ENCODE measurements at places on chromosomes 7 and 10.

GRCh38 chr7:37348982-37349381, 99.7 kb downstream of the ELMO1 start:
- no peak for DNase-seq

GRCh38 chr7:21076574-21076973, 289.9 kb upstream of the SP8 start:
- no peak for DNase-seq

DNA sequence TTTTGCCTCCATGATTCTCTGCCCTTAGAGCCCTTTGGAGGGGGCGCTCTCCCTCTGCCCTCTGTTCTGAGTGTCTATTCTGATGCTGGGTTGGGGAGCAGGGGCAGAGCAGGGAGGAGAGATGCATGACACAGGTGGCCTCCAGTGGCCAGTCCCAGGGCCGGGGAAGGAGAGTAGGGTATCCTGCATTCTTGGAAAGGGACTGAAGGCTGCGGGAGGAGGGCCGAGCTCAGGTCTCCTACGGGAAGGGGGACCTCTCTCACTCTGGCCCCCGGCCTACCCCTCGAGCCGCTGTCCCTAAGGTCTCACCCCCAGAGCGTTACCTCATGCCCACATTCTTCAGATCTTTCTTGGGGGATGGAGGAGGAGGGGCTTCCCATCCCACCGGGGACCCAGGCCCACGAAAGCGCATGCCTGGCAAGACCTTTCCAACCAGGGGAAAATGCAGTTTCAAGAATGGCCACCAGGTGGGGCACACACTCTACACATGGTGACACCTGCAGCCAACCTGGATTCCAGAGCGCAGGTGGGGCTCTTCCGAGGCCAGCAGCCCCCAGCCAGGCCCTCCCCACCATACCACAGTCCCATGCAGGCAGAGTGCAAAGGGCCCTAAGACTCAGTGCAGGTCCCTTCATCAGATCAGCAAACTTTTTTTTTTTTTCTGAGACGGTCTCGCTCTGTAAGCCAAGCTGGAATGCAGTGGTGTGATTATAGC, 86.4 kb downstream of the MYL10 start:
- no peak for DNase-seq

DNA sequence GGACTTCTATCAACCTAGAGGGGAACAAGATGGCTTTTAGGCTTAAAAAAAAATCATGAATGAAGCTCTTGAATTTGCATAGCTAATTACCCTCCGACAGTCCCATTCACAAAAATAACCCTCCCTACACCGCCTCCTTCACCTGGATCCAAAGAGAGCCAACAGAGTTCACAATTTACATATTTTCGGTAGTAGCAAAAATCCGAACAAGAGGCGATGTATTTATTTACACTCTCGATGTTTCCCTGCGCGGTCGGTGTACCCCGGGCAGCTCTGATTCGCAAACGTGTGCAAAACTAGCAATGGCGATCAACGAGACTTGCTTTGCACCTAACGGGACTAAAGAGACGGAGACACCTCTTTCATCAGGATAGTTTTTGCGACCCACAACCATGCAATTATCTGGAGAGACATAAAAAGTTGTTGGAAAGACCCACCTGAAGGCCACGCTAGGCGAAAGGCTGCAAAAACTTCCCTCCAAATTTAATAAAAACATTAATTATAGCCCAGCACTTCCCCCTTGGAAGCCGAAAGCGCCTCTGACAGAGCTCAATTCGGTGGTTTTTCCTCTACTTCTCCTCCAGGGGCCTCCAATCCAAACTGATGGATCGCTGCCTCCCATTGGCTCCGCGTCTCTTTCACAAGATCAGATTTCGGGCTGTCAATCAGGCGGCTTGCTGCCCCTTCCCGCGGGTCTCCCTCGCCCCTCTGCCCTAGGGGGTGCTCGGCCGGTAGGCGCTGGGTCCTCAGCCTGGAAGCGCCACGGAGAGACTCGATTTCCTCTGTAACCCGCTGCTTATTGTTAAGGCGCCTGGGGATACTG, at the start of gene ETV1:
ETV1 (minus strand) TSS at position 541 of the 823 bp plus-strand sequence. CDS start 614 bp downstream, outside the sequence.
- DNase-seq, result peak; percentile 61

DNA sequence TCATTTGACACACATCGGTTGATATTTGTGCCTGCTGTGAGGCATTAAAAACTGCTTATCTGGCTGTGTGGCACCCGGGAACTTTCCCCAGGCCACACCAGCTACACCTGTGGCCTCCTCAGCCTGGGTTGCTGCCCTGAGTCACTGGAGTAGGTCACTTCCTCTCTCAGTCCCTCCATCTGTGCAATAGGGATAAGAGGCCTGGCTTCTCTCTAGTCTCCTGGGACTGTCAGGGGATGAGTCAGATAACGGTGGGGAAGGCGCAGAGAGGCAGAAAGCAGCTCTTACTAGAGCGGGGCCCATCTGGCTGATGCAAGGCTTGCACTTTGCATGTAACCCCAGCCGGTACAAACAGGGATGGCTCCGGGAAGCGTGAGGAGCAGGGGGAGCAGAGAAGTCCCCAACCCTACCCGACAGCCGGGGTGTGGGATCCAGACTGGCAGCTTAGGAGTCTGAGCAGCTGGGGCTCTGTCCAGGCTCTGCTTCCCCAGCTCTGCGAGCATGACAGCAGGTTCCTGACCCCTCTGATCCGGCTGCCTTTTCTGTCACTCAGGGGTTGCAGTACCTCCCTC, 34.0 kb downstream of the DNAJB12 start:
- DNase-seq, result peak; percentile 100

DNA sequence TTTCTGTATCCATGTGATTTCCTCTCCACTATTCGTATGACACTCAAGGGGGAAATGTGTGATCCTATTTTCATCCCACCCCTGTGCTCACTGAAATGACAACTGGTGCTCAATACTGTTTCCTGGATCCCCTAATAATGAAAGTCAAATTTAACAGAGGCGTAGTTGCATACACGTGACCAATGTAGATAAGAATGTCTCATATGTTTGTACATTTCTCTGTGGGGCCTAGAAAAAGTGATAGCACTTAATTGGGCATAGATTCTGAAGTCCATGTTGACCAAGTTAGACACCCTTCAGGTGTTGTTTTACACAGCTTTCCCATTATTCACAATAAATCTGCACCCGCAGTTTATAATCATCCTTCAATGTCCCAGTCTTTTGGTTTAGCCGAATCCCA, 59.1 kb downstream of the JAZF1 start:
- DNase-seq, result no peak

GRCh38 chr7:17446340-17446739, 147.9 kb downstream of the AHR start:
- no peak for DNase-seq

DNA sequence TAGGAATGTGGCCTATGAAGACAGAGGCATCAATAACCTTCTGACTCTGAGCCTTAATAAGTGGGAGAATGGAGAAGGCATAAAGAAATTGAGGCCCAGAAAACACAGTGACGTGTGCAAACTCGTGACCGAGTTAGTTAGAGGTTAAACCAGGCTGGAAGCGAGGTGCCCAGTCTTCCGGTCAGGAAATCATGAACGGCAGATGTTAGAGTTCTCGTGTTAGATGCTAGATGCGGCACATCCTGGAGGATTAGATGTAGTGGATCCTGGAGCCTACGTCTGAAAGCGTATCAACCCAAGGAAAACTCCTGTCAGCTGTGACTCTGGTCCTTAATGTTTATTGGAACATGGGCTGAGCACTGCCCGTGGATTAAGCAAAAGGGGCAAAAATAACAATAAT, 275.9 kb downstream of the TCF7L2 start:
- DNase-seq, result no peak

GRCh38 chr7:30838008-30838407, 66.8 kb downstream of the MINDY4 start:
- DNase-seq, result no peak

DNA sequence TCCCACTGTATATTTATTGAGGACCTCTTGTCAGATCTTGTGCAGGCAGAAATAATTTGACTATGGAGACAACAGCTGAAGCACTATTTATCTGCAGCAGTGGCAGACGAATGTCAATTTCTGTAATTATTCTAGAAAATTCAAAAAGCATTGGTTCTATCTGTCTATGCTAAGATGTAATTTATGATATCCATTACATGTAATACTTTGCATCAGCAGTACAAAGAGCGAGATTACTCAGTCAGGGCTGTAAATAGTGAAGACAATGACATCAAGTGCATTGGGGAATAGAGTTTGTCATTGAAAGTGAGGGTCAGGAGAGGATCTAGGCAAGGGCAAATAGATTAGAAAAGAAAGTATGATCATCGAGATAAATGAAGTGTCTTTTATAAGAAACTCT, 508.2 kb downstream of the ZWINT start:
- no peak for DNase-seq

GRCh38 chr10:91761721-91762120, 36.5 kb upstream of the TNKS2 start:
- no peak for DNase-seq

DNA sequence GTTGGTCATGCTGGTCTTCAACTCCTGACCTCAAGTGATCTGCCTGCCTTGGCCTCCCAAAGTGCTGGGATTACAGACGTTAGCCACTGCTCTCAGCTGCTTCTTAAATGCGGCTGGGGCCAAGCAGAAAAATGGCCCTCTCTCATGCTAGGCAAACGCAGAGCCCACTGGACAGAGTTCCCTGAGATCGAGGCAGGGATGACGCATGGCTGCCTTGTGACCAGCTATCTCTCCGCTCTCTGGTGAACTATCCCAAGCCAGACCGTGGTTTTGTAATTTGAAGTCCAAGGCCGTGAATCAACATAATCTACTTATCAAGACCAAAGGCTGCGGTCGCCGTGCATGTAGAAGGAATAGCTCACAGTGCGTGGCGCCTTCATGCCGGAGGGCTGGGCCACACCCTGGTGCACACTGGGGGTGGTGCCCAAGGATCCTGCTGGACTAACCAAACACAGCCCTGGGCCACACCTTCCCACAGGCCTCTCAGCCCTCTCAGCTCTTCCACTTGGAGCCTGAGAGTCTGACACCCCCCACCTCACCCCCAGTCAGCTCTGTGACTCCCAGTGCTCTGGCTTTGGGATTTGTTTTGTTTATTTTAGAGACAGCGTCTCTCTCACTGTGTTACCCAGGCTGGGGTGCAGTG, 88.1 kb upstream of the CUX1 start:
- DNase-seq, result peak; percentile 90

GRCh38 chr7:151039850-151040548, 8.3 kb upstream of the ASIC3 start:
- DNase-seq, result no peak

DNA sequence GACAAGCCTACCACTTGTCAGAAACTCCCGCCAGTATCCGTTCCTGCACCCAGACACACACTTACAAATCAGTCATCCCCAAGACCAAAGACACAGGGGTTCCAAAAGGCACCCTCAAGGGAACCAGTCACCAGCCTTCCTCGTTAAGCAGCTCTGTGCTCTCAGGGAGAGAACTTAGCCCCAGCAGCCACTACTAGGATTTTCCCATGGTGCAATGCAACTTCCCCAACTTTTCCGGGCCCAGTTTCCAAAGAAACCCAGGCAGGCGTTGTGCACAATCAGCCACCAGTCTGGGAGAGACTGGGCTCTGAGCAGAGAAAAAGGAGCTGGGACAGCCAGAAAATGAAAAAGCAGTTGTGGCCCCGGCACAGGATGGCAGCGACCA, 1.2 kb downstream of the DLG5 start:
- peak; percentile 54 for DNase-seq

DNA sequence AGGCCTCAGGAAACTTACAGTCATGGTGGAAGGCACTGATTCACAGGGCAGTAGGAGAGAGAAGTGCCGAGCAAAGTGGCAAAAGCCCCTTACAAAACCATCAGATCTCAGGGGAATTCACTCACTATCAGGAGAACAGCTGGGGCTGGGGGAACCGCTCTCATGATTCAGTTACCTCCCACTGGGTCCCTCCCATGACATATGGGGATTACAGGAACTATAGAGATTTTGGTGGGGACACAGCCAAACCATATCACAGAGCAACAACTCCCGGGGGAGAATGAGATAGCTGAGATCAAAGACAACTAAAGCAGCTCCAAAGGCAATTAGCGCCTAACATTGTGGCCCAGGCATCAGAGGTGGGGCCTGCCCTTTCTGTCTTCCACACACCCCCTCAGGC, 85.4 kb upstream of the VOPP1 start:
- no peak for DNase-seq

DNA sequence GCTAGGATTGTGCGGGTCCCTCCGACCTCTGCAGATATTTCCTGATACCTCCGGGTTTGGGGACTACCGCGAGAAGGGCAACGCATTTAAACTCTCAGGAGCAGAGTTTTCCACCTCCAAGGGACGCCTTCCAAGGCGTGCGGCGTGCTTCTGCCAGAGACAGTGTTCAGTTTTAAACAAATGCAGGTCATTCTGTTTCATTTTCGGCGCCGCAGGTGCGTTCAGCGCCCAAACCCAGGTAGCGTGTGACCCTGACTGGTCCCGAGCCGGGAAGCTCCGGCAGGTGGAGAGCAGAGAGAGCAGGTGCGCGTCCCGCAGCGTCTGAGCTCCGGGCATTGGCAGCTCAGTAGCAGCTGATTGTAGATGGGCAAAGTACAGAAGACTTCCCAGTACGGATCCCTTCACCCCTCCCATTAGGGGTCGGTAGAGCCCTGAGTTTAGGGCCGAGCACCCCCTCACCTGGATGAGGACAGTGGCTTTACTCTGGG, 1.4 kb upstream of the CYP26A1 start:
- DNase-seq, result no peak

GRCh38 chr10:7567911-7568620, 98.7 kb downstream of the ITIH5 start:
- DNase-seq, result no peak

GRCh38 chr7:112982441-112983063, 104.1 kb downstream of the GPR85 start:
- DNase-seq, result no peak

DNA sequence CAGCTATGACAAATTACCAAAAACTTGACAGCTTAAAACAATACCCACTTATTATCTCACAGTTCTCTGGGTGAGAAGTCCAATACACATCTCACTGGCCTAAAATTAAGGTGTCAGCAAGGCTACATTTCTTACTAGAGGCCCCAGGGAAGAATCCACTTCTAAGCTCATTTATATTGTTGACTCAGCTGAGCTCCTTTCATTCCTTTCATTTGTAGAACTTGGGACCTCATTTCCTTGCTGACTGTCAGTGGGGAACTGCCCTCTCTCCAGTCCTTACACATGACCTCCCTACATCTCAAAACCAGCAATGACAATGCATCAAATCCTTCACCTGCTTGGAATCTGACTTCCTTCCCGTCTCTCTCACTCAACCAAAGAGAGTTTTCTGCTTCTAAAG, 240.3 kb downstream of the IPMK start:
- no peak for DNase-seq

DNA sequence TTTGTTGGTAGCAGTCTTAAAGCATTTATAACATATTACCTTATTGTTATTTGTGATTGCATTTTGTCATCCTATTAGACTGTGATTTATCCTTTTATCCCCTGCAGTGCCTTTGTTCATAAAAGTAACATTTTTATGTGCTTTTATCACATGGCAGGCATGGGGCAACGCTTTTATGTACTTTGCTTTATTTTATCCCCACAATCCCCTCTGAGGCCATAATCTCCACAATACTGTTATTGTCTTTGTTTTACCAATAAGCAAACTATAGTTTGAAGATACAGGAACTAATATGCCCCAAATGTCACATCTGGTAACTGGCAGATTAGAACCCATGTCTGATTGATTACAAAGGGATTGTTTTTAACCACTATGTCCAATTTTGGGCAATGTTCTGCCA, 613.5 kb downstream of the REEP3 start:
- no peak for DNase-seq

- DNase-seq, result no peak
These were observed 553.8 kb downstream of the TFEC start for GRCh38 chr7:115476671-115477181.

- DNase-seq, result no peak
These were observed 251.9 kb downstream of the AGMO start for GRCh38 chr7:15309872-15310271.
